Psoas muscle (tissue), 8 donors: ENCODE measurements at places on chromosomes 3 and 15. TPM values are rescaled to one million over a fixed set of nuclear protein-coding genes. Genes with fewer than 3 reads are reported as not detected.

DNA sequence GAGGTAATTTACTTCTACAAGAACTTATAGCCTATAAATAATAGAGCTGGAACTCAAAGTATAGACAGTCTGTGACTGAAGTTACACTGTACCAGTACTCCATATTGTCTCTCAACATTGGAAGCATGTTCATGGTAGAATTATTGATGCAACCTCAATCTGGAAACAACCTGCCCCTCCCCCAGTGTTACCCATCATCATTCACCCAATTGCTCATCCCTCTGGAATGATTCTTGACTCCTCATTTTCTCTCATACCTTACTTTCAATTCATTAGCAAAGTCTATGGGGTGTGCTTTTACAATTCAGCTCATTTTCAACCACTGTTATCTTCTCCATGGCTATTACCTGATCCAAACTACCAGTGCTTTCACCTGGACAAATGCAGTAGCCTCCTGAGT is 151.7 kb downstream of the CPNE4 start:
- DNase-seq = no peak
- no peaks in the 10 kb centered on the region for H3K27me3 ChIP-seq
- no peak overlapping the region for H3K27ac ChIP-seq

DNA sequence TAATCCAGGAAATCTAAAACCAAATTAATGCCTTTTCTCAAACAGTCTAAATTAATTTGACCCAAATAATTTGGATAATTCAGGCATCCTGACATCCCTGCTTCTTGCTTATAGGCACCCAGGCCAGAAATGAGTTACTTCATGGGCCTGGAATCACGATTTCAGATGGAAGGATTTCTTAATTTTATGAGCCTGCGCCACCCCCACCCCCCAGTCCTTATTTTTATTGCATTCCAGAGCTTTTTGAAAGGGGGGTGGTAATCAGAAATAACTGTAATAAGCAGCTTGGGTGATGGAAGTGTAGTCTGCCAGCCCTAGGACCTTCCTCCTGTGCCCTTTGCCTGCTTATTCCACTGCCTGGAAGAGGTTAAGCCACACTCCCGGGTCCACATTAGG is 1.3 kb downstream of the AP2M1 start:
- no peak for DNase-seq
- peak overlapping the region; percentile 100 for H3K4me3 ChIP-seq
- peaks cover 7% of the 10 kb centered on the region for H3K36me3 ChIP-seq
- peaks cover 36% of the 10 kb centered on the region for H3K4me1 ChIP-seq
- H3K27me3 ChIP-seq = no peaks in the 10 kb centered on the region

DNA sequence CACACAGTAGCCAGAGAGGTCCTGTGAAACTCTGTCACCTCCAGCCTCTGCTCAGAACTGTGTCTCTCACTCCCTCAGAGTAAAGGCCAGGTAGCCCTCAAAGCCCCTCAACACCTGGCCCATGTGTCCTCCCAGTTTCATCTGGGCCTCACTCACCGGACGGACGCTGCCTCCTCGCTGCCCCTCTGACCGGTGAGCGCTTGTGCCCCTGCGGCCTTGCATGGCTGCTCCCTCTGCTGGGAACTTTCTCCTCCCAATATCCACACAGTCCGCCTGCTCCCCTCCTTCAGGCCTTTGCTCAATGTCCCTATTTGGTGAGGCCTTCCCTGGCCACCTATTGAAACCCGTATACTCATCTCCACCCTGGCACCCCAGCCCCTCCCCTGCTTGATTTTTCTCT is 36.8 kb upstream of the TRH start:
- DNase-seq = no peak
- H3K4me3 ChIP-seq = no peak overlapping the region
- peaks cover 11% of the 10 kb centered on the region for H3K4me1 ChIP-seq
- no peak overlapping the region for H3K27ac ChIP-seq

DNA sequence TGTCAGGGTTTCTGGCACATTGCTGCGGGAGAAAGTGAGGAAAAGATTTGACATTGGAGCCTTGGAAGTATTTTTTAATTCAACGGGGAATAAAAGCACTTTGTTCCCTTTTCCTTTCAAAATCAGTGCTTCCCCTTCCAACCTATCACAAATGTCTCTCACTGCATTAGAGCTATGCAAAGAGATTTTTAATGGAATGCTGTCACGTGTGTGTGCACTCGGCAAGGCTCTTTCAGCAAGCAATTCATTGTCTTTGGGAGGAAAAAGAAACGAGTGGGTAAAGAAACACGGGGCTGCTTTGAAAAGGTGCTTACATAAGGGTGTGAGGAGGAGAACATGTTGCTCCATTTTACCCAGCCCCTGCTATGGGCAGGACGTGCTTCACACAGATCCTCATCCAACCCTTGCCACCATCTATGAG is 490.4 kb upstream of the PROK2 start:
- H3K4me3 ChIP-seq = no peak overlapping the region
- peaks cover 8% of the 10 kb centered on the region for H3K4me1 ChIP-seq
- H3K27ac ChIP-seq = no peak overlapping the region
- DNase-seq = no peak
- no peaks in the 10 kb centered on the region for H3K36me3 ChIP-seq
- H3K27me3 ChIP-seq = no peaks in the 10 kb centered on the region

DNA sequence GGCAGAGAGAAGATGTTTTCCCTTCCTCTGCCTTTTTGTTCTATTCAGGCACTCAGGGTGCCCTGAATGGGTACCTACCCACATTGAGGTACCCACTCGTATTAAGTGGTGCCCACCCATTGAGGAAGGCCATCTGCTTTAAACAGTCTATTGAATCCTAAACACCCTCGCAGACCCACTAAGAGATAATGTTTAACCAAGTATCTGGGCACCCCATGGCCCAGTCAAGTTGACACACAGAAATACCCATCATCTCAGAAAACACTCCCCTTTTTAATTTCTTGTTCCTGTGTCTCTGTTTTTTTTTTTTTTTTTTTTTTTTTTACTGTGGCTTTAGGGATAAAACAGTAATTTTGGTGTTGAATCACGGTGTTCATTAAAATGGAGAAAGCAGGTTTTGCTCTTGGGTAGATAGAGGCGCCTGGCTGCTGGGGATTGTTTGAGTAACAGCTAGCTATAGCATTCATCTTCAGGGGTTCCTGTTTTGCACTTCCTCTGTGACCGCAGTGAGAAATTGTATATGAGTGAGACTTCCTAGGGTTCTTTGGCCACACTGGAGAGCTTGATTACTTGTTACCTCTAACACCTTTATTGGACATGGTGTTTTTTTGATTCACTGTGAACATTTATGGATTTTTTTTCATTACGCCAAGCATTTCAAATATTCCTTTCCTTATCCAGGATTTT is 259.1 kb downstream of the PTPRG start:
- peaks cover 14% of the 10 kb centered on the region for H3K4me1 ChIP-seq
- H3K27me3 ChIP-seq = no peaks in the 10 kb centered on the region
- no peak overlapping the region for H3K4me3 ChIP-seq
- H3K27ac ChIP-seq = no peak overlapping the region

DNA sequence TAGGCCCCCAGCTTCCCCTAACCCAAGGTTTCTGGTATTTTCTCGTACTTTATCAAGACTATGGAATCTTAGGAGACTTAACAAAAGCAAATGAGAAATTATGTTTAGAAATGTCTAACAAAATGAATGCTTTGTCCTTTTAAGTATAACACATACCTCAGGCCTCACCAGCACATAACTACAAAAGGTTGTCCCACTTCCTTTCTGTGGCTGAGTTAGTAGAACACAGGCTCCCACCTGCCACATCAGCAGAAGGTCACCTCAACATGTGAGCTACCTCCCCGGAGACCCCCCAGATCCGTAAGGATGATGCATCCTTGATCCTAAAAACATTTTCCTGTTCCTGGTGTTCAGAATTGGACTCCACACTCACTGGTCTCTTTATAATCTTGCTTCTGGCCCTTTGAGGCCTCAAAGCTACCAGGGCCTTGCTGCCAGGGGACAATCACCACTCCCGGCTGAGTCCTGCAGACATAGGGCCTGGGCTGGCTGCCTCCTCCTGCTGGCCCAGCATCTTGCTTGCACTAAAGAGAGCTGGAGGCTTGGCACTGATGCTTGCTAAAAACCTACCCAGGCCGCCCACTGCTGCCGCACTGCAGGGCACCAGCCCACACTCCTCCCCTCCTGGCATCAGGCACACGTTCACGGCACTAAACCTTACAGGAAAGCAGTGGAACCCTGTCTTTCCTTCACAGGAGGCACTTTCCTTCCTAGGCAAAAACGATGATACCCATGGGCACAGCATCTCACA is 2.9 kb downstream of the CCRL2 start:
- no peaks in the 10 kb centered on the region for H3K36me3 ChIP-seq
- H3K4me1 ChIP-seq = peaks cover 27% of the 10 kb centered on the region
- DNase-seq = no peak
- no peak overlapping the region for H3K4me3 ChIP-seq
- peak overlapping the region; percentile 24 for H3K27ac ChIP-seq

Gene B3GALNT1
- total RNA-seq = 0.59 TPM

Gene CLDN18
- not detected for total RNA-seq

Gene ROPN1B
- not detected for total RNA-seq

Gene SFMBT1
- total RNA-seq = 25.0 TPM
